Esophagus mucosa (tissue), 1 donor: ENCODE measurements at places on chromosomes 11 and 22. TPM values are rescaled to one million over a fixed set of nuclear protein-coding genes. Genes with fewer than 3 reads are reported as not detected.

Gene CARNS1
- 0.20 TPM for total RNA-seq

Gene SAA4
- total RNA-seq: 0.64 TPM

Gene CXCR5
- 0.20 TPM for total RNA-seq

Gene NRGN
- total RNA-seq: 1.1 TPM

Gene SRRD
- 21.0 TPM for total RNA-seq

Gene MOGAT2
- total RNA-seq: 0.60 TPM

Gene FGF19
- total RNA-seq: not detected

Gene ESAM
- 8.5 TPM for total RNA-seq

DNA sequence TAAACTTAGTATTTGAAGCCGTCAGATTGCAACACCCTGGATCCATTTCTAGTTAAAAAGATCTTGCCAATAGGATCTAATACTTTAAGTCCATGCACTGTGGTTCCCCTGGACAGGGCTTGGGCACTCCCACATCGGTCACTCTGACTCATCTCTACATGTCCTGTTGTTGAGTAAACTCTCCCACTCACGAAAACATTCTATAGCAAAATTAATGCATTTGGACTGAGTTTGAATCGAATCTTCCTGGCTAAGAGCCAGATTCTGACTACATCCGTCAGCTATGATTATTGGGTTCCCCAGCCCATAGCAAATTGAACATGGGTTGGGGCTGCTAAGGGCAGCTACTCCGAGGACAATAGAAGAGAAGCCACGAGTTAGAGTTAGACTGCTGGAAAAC, 182.1 kb upstream of the SORL1-AS1 start:
- ATAC-seq: peak; percentile 69

GRCh38 chr11:76315182-76315853, 65.6 kb downstream of the THAP12 start:
- ATAC-seq: no peak

DNA sequence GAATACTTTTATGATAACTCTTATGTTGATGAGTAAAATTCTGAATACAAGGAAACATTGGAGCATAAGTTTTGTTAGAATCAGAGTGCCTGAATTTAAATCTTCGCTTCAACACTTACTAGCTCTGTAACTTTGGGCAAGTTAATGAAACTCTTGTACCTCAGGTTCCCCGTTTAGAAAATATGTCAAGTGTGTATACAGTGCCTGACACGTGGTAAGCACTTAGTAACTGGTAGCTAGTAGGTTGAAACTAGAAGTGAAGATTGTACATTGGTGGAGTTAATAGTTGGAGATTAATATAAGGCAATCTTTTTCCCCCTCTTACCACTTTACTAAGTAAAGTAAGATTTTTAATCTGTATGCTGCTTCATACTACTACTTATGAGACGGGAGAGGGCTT, 24.8 kb upstream of the NAT10 start:
- ATAC-seq: no peak

- no peak for ATAC-seq
Observed at GRCh38 chr22:45594123-45594941, 77.3 kb upstream of the ATXN10 start.

DNA sequence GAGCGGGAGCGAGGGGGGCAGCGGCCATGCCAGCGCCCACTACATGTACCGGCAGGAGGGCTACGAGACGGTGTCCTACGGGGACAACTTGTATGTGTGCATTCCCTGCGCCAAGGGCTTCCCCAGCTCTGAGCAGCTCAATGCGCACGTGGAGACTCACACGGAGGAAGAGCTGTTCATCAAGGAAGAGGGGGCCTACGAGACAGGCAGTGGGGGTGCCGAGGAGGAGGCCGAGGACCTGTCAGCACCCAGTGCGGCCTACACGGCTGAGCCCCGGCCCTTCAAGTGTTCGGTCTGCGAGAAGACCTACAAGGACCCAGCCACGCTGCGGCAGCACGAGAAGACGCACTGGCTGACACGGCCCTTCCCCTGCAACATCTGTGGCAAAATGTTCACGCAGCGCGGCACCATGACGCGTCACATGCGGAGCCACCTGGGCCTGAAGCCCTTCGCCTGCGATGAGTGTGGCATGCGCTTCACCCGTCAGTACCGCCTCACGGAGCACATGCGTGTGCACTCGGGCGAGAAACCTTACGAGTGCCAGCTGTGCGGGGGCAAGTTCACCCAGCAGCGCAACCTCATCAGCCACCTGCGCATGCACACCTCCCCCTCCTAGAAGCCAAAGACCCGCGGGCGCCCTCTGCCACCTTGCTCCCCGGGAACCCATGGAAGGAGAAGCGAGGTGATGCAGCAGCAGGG, 20.9 kb upstream of the TMEM191C start:
- ATAC-seq: no peak

GRCh38 chr11:115157247-115157646, 347.0 kb downstream of the CADM1 start:
- no peak for ATAC-seq

DNA sequence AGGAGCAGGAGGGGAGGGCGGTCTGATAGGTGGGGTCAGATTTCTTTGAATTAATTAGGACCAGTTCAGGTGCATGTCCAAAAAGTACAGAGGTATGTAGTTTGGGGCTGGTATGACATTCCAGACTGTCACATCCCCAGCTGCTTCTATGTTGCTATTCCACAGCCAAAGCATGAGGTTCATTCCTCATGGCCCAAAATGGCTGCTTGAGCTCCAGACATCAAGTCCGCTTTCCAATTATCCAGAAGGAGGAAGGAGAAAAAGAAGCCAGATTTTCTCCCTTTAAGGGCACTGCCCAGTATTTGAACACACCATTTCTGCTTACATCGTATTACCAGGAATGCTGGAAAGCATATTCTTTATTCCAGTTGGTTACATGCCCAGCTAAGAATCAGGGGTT, 58.0 kb upstream of the CD82 start:
- no peak for ATAC-seq

GRCh38 chr11:3959015-3959902, 103.8 kb downstream of the STIM1 start:
- peak; percentile 67 for ATAC-seq

- peak; percentile 98 for ATAC-seq
Observed at GRCh38 chr11:117941163-117941707, 12.0 kb upstream of the TMPRSS13 start.

- no peak for ATAC-seq
Observed at GRCh38 chr22:46062232-46062615, 85.3 kb upstream of the WNT7B start.

DNA sequence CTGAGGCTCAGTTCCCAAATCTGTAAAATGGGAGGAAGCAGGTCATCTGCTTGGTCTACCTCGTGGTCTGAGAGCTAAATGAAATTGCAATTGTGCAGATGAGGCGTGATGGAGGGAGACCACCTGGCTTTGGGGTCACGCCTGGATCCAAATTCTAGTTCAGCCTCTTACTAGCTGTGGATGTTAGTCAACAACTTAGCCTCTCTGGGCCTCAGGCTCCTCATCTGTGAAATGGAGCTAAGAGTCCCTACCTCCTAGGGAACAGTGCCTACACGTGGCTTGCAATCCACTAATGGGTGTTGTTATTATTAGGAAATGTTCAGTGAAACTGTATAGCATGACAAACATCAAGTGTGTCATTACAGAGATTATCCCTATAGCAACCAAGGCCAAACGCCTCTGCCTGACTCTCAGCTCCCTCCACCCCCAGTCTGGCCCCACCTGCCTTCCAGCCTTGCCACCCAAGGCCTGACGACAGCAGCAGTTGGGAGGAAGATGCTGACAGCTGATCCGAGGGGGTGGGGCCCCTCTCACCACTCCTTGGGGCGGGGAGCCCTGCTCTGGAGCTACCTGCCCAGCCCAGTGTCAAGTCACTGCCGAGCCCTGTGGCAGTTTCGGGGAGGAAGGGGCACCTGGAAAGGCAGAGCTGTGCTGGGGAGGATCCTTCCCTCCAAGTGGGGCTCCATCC, 1.7 kb upstream of the RHOD start:
- peak; percentile 89 for ATAC-seq

- ATAC-seq: peak; percentile 47
Observed at GRCh38 chr22:45549762-45550378, 47.2 kb downstream of the FBLN1 start.

DNA sequence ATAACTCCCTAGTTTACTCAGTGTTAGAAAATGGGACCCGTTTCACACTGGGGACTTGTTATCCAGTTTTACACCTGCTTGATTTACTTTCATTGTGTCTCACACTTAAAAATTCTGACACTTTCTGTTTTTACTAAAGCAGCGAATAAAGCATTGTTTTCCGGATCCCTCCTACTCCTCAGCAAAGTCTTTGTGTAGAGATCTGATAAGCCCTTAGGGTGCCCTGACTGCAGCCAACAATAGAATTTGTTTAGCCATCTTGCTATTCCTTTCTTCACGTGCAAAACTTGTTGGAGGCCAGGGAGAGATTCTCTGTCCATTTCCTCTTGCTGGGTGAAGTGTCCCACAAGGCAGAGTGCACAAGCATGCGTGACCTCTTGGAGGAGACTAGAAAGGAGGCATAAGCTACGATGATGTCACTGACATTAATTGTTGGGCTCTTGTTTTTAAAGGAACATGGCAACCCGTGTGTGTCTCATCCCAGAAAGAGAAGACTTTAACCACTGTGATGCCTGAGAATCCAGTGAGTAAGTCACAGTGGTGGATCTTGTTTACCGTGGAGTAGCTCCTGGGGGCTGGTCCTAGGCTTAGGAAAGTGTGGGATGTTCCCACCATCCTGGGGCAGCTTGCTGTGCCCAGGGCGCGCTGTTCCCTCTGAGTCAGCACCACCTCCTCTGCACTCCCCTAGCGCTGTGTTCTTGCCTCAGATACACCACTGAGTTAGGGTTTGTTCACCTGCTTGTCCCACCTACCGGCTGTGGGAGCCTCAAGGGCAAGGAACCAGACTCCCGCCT, 27.7 kb downstream of the MICAL2 start:
- ATAC-seq: peak; percentile 53

DNA sequence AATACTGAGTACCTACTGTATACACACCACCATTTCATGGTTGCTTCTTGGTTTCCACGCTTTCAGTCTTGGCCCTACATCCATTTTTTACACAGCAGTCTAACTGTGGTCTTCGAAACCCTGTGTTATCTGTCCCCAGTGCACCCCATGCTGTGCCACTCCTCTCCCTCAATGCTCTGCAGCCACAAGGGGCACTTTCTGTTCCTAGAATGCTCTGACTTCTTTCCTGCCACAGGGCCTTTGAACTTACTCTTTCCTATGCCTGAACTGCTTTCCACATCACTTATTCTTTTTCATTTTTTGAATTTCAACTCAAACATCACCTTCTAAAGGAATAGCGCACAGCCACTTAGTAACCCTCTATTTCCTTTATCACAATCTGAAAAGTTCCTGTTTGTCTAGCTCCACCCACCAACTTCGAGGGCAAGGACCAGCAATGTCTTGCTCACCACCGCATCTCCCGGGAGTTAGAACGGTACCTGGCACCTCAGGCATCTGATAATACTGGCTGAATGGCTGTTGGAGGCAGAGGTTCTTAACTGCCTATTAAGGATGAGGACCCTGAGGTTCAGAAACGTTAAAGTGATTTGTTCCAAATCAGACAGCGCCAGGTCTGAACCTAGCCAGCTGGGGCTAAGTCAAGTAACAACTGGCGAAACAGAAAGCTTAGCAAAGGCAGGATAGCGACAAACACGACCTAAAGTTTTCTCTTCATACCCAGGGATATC, 568 bp downstream of the ALG8 start:
- peak; percentile 41 for ATAC-seq

DNA sequence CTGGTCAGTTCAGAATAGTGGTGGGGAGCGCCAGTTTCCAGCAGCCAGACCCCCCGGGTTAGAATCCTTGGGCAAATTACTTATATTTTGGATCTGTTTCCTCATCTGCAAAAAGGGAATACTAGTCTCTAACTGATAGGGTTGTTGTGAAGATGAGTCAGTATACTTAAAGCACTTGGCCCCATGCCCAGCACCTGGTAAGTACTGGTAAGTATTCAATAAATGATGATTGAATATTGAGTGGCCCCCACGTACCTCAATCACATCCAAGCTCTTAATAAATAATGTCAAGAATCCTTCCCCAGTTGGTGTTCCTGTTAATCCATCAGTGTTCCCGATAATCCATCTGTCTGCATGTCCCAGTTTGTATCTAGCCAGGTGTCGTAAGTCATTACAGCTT, 12.1 kb downstream of the ACP2 start:
- ATAC-seq: no peak

DNA sequence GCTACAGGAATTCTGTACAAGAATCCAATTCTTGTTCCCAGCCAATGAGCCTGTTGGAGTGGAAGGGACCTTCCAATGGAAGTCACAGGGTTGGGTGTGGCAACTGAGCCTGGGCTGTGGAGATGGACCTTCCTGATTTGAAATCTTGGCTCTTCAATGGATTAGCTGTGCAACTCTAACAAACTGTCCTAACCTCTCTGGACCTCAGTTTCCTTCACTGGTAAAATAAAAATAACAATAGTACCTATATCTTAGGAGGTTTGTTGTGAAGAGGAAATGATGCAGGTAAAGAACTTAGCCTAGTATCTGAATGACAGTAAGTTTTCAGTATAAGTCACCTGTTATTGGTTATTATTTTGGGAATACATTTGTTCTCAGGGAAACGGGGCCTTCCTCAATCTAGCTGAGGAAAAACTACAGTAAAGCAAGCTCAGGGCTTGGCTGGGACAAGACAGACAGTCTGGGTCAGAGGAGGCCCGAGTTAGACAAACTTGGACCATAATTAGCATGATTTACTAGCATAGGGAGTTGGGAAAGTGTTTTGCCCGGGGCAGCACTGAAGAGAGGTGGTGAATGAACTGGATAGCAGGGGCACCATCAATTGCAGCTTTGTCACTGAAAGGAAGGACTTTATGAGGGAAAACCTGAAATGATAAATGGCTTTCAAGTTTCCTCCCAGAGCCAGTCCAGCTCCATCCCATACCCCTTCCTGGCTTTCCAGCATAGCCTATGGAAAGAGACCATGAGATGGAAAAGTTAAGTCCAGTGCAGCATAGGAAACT, 13.7 kb downstream of the ELF5 start:
- ATAC-seq: no peak

GRCh38 chr11:129790106-129790505, 25.5 kb upstream of the TMEM45B start:
- ATAC-seq: no peak

DNA sequence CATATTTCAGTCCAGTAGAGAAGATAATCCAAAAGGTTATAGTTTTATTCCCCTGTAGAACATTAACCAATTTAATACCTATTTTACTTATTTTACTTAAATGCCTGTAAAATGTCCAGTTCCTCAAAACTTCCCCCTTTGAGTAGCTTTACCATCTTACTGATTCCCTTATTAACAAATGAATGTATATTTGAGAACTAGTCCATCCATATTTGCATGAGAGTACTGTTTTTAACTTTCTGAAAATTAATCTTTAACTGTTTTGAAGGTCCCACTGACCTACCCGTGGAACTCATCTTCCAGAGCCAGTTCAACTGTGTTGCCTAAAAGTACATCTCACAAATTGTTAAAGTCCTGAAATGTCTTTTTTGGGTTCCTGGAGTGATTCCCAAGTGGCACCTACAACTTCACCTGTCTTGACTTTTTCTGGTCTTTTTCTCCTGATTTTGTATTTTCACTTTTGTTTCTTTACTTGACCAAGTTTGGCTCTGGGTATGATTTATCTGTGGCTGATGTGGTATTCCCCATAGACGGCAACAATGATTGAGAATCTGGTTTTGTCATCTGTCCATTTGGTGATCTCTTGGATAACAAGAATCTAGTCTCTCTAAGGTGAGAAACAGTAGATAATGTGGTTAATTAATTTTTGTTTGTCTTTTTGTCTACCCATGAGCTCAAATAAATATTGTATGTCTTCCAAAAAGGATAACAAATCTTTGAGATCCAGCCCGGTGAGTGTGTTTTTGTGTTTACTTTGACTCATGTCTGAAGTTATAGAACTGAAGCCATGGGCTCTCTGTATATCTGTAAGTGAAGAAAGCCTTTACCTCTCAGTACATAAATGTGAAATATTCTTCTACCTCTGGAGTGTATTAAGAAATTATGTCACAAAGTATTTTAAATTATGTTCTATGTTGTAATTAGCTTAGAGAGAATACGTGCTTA, 174.2 kb downstream of the ETS1 start:
- no peak for ATAC-seq
